ENCODE measurements at places on chromosomes 4 and X.

DNA sequence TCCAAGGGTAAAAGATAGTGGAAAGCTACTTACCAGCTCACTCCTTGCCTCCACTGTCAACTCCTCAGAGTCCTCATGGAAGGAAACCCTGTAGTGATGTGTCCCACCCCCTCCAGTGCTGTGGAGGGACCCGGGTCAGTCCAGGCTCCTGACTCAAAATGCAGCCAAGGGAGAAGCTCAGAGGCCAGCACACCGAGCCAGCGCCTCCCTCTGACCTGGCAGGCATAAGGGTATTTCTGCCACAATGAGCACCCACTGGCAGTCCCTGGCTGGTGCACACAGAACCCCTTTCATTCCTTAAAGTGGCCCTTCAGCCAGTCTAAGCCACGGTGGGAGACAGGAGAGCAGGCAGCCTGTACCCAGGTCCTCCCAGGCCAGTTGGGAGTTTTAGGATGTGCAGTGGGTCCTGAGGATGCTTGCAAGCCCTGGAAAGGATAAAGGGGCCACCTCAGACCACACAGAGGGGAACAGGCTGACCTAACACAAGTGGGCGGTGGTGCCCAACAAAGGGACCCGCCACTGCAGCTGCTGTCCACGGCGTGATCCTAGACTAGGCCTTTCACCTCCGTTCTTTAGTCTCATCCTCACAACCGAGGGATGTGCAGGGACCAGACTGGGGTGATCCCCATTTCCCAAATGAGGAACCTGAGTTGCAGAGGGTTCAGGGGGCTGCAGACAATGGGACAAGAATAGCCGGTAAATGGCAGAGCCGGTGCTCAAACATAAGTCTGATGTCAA is 5.7 kb downstream of the JAKMIP1 start:
- DNase-seq: no peak

- DNase-seq: no peak
Observed at GRCh38 chr4:53599632-53600031, 8.3 kb upstream of the LNX1 start.

GRCh38 chr4:40828661-40829060 is 78.9 kb downstream of the NSUN7 start:
- no peak for DNase-seq

DNA sequence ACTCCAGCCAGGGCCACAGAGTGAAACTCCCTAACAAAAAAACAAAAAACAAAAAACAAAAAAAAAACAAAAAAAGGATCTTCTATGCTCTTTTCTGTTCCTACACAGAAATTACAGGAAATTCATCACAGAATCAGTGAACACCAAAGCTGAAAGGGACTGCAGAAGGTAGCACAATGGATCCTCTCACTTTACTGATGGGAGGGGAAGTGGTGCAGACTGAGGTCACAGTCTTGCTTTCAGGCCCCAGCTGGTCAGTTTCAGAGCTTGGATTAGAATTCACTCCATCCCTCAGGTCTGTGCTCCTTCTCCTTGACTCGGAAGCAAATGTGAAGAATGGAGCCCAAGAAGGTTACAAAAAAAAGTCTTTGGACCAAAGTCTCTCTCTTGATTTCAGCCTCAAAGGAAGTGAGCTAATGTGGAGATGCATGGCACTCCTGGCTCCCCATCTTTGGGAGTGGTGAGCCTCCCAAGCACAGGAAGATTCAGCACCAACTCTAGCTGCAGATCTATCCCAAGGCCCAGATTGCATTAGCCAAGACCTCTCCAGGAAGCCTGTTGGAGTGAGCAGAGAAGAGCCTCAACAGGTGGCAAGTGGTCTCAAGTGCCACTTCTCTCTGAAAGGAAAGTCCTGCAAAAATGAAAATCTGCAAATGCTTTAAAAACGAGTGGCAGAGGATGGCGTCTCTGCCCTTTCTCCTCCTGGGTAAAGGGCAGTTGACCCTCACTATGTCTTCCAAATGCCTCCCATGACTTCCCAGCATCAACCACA is 176.0 kb downstream of the MAML3 start:
- no peak for DNase-seq

GRCh38 chr4:175252642-175253041 is 334.5 kb downstream of the ADAM29 start:
- DNase-seq: no peak

- no peak for DNase-seq
Observed at GRCh38 chr4:22091906-22092305, 143.3 kb upstream of the KCNIP4 start.
